ENCODE measurements at places on chromosomes 6 and 20.

GRCh38 chr6:109360791-109361190 is 21.5 kb downstream of the CD164 start:
- DNase-seq, result no peak

- no peak for DNase-seq
Observed at GRCh38 chr6:53735896-53736295, 58.9 kb upstream of the LRRC1 start.

GRCh38 chr20:24701027-24701426 is 231.6 kb downstream of the SYNDIG1 start:
- DNase-seq, result no peak

DNA sequence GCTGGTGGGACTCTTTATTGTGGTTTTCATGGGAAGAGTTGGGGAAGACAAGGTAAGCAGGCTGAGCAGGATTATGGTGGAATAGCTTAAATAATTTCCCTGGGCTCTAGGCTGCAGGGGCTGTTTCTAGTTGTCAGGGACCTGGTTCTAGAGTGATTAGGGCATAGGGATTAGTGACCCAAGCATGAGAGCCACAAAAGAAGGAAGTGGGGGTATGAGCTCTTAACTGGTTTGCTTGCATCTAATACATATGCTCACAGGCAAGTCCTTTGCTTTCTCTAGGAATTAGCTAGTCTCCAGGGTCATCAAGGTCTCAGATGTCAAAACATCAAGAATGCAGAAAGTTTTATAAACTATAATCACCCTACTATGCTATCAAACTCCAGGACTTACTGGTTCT is 67.5 kb upstream of the NRN1 start:
- no peak for DNase-seq

DNA sequence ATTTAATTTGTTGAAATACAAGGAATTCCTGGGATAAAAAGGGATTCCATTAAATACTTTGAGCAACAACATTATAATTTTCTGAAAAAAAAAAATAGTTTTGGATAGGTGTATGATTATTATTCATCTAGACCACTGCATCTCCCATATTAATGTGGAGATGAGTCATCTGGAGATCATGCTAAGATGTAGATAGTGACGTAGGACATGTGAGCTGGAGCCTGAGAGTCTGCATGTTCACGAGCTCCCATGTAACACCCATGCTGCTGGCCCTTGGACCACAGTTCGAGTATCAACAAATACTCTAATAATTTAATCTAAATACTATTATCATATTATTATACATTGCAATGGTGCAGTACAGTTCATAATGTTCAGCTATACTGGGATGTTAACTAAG is 91.6 kb downstream of the EPM2A start:
- DNase-seq, result no peak

DNA sequence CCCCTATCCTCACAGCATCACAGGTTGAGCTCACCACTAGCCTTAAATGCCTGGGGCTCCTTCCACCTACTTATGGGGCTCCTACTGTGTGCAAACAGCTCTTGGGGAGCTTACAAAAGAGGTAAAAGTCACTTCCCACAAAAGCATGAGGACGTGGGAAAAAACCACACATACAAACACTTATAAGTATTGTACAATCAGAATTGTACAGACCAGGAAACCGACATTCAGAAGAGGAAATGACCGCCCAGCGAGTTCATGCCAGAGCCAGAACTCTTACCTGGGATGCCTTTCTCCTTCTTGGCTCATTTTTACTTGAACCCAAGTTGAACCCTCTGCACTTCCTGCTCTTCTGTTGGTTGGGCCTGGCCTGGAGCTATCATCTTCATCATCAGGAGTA is 6.3 kb upstream of the PPP1R16B start:
- DNase-seq, result no peak

DNA sequence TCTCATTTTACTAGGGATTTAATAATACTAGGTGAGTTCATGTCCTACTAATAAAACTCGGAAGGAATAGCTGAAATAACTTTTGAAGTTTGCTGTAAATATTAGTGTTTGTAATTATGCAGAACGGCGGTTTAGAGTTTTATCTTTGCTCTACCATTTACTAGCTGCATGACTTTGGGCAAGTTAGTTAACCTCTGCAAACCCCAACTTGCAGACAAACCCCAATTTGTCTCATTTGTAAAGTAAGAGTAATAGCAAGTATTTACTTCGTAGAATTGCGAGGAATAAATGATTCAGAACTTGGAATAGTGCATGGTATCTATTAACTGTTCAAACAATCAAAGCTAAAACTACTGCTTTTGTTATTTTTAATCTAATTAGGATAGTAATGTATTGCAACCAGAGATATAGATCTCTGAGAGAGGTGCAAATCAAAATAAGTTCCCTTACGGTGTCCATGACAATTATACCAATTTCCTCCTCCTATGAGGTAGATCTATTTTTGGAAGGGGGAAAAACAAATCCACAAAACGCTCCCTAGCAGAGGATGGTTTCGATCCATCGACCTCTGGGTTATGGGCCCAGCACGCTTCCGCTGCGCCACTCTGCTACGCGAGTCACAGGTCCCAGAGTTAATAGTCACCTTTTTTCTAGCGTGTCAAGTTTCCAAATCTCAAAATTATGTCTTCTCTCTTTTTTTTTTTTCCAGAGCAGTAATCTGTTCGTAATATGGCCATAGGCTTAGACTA is 35.1 kb upstream of the BTN3A2 start:
- DNase-seq, result peak; percentile 64

- DNase-seq, result no peak
Observed at GRCh38 chr20:10769700-10770099, 95.9 kb upstream of the JAG1 start.
